ENCODE measurements at places on chromosomes 2 and 18.

- H3K4me3 ChIP-seq, result no peak overlapping the region
- no peaks in the 10 kb centered on the region for H3K4me1 ChIP-seq
- no peak for DNase-seq
Observed at GRCh38 chr2:4628998-4629501, 925.7 kb downstream of the DCDC2C start.

DNA sequence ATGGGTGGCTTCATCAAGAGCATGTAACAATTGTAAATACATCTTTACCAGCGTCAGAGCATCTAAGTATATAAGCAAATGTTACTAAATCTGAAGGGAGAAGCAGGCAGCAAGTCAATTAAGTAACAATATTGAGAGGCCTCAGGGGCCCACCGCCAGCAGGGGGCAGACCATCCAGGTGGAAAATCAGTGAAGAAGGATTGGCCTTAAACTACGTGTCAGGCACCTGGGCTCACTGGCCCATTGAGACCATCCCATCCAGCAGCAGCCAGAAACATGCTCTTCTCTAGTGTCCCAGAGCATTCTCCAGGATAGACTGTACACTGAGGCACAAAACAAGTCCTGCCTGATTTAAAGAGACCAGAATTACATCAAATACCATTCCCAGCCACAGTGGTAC, 96.2 kb upstream of the SNTG2 start:
- no peak for DNase-seq
- H3K27me3 ChIP-seq, result no peaks in the 10 kb centered on the region
- no peaks in the 10 kb centered on the region for H3K36me3 ChIP-seq

GRCh38 chr2:131493199-131493968, 1.2 kb upstream of the MZT2A start:
- H3K27ac ChIP-seq, result peak overlapping the region; percentile 86
- no peaks in the 10 kb centered on the region for H3K27me3 ChIP-seq
- H3K4me1 ChIP-seq, result peaks cover 12% of the 10 kb centered on the region
- no peaks in the 10 kb centered on the region for H3K36me3 ChIP-seq

- H3K27me3 ChIP-seq, result no peaks in the 10 kb centered on the region
- no peaks in the 10 kb centered on the region for H3K4me1 ChIP-seq
- no peaks in the 10 kb centered on the region for H3K36me3 ChIP-seq
- no peak overlapping the region for H3K27ac ChIP-seq
- no peak for DNase-seq
Observed at GRCh38 chr2:199743415-199744120, 107.4 kb downstream of the FTCDNL1 start.

- no peaks in the 10 kb centered on the region for H3K27me3 ChIP-seq
- H3K36me3 ChIP-seq, result no peaks in the 10 kb centered on the region
- H3K4me3 ChIP-seq, result no peak overlapping the region
- DNase-seq, result no peak
- no peaks in the 10 kb centered on the region for H3K4me1 ChIP-seq
Observed at GRCh38 chr2:76450024-76450475, 739.3 kb upstream of the GCFC2 start.

Measured in astrocyte (in vitro differentiated cells and primary cell).